ENCODE measurements at places on chromosomes 6 and 20. TPM values are rescaled to one million over a fixed set of nuclear protein-coding genes. Genes with fewer than 3 reads are reported as not detected.

Gene PRSS16
- total RNA-seq = not detected

Gene L3MBTL3
- total RNA-seq = 4.3 TPM

Gene SIM1
- not detected for total RNA-seq

Gene MRAP2
- total RNA-seq = not detected

Gene BTNL2
- total RNA-seq = not detected

Gene GNAS-AS1
- total RNA-seq = 0.35 TPM

Gene RIPOR2
- total RNA-seq = 3.6 TPM

- DNase-seq = no peak
These were observed 6.6 kb upstream of the CCR6 start for GRCh38 chr6:167116109-167116837.

GRCh38 chr6:154510144-154510905 lies at the start of gene CNKSR3:
CNKSR3 (minus strand) TSS chr6:154510685; CDS start chr6:154510114, 571 bp downstream.
- DNase-seq = peak; percentile 90

GRCh38 chr6:21588481-21589351 lies 4.8 kb upstream of the SOX4 start:
- DNase-seq = peak; percentile 76

DNA sequence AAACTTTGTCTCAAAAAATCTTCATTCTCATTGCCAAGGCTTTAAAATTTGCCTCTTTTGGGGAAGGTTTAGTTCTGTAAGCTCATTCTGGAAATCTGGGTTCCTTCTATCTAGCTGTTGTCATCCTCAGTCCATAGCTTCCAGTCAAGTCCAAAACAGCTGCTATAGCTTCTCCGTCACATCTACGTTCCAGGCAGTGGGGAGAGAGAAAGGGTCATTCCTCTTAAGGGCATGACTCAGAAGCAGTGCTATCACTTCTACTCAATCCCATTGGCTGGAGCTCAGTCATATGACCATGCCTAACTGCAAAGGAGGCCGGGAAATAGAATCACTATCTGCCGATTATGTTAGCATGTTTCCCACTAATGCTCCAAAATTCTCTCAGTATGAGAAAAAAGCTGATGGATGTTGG lies 141.4 kb upstream of the PTPN1 start:
- DNase-seq = no peak

DNA sequence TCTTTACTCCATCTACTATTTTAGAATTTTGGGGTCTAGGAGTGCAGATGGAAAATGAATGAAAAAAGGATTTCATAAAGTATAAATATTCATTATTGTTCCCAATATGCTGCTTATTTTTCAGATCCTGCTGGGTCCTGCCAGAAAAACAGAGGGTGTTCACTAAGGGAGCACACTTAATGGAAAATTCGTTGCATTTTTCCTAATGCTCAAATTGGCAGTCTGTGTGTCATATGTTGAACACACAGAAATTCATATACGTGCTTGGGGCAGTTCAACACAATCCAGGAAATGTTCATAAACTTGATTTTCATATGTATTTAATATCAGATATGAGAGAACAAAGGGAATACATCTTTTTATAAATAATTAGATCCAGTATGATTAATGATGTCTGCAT lies 1019.4 kb downstream of the EPHA7 start:
- DNase-seq = no peak

GRCh38 chr6:30557683-30557981 lies 537 bp downstream of the PRR3 start:
- no peak for DNase-seq

DNA sequence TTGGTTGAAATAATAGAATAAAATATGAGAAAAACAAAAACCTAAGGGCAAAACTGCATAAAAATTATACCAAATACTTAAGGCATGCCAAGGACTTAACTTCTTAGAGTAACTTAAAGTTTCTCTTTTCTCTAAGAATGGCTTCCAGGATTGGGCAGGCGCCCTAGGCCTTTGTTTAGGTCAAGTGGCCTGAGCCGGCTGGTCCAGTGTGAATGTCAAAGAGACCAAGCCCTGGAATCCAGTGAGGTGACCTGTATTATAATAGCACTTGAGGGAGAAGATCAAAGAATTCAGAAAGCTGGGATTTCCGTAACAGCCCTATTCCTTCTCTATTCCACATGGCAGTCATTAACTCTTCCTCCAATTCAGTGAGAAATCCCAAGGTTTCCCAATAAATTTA lies 6.6 kb downstream of the METTL24 start:
- DNase-seq = no peak

GRCh38 chr20:11676630-11677287 lies 240.9 kb upstream of the BTBD3 start:
- no peak for DNase-seq

DNA sequence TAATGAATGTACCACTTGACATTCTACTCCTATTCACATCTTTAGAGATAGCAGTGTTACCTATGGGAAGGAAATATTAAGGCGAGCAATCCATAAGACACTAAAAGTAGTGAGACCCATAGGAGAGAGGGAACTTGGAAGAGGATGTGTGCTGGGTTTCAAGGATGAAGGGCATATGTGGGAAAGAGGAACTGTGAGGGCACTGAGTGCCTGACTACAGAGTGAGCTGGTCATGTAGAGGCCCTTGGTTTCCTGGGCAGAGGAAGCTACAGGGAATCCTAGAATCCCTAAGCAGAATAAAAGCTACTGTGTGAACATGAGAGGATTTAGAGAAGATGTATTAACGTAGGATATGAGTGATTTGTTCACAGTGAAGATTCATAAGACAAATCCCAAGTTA lies 262.8 kb downstream of the FARS2 start:
- no peak for DNase-seq

DNA sequence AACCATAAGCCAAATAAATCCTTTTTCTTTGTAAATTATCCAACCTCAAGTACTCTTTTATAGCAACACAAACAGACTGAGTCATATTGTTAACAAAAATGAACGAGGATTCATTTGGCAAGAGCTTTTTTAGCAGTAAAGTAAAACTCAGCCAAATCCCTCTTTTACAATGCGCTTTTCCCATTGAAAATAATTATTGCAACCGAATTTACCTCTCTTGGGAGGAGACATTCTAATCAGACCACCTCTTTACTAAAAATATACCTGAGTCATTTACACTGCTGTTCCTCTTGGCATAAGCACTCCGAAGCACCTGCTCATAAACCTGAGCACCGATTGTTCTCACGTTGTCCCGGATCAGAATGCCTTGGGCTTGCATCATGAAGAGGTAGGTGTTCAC lies 57.4 kb downstream of the B4GALT5 start:
- DNase-seq = no peak
